EH (cell line): ENCODE measurements at places on chromosomes 2 and 18.

DNA sequence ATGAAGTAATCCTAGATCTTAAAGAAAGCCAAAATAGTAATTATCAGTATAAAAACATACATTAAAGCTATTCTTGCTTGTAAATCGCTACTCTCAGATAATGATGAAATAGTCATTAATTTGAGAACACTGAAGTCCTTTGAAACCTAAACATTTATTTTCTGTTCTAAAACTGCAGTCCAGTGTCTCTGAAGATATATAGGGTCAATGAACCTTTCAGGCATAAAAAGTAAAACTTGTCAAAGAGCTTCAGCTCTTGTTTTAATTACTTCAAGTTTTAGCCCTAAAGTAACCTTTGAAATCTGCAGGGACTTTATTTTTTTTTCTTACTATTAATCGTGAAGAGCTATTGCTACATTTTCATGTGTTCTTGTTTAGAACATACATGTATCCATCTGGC, 116.3 kb downstream of the KYNU start:
- no peak for DNase-seq

- no peak for DNase-seq
These were observed 54.0 kb upstream of the CWC22 start for GRCh38 chr2:180061085-180061484.

DNA sequence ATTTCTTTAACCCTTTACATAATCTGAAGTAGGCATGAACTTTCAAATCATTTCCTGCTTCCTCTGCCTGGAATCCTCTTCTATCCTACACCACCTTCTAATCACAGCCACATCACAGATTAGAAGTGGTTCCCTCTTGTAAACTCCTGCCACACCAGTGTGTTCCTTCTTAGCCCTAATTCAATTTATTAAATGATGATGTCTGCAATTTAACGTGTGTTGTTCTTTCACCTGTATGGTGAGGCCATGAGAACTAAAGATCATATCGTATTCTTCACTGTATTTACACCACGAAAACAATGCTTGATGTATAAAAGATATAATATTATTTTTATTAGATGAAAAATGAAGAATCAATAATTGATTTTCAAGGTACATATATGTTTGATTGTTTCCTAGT, 494.3 kb downstream of the EPHA4 start:
- DNase-seq, result no peak

GRCh38 chr2:30456579-30456978, 9.5 kb downstream of the LCLAT1 start:
- no peak for DNase-seq

DNA sequence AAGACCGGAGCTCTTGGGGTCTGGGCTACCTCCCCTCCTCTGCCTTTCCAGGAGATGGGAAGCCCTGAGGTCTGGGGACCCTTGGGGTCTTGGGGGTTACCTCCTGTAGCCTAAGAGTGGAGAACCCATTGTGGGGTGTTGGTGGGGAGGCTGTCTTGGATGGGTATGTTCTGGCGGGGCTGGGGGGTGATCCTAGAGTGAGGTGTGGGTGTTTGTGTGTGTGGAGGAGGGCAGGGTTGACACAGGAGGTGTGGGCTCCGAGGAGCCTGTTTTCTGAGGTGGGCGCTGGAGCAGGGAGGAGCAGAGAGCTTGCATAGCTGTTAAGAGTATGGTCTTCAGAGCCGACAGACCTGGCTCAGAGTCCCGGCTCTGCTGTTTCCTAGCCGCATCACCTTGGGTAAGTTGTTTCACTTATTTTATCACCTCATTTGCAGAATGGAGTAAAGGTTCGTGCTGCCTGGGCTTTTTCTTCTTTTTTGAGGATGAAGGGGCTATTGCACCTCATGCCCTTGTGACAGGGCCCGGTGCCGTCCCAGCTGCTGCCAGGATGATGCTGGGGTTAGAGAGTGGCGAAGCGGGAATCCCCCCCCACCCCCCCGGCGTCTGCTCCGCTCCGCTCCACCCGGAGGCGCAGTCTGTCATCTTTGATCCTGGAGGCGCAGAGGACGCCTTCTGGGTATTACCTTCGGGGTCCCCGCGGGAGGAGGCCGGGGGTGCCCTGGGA, 17.2 kb downstream of the TET3 start:
- DNase-seq, result no peak

- no peak for DNase-seq
These were observed 11.4 kb downstream of the IL1F10 start for GRCh38 chr2:113079131-113079530.

DNA sequence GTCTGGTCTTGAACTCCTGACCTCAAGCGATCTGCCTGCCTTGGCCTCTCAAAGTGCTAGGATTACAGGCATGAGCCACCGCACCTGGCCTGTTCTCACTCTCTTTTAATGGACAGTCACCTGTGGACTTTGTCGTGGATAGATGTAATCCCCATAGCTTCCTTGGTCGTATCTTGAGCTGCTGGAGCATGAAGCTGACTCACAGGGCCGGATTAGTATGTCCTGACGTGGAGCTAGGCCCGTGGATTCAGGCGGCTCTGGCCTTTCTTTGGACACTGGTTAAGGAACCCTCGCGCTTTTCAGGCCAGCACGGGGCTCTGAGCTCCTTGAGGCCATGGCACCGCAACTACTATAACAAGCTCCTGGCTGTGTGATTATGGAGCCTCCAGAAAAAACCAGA, 27.5 kb upstream of the GBX2 start:
- DNase-seq, result no peak

DNA sequence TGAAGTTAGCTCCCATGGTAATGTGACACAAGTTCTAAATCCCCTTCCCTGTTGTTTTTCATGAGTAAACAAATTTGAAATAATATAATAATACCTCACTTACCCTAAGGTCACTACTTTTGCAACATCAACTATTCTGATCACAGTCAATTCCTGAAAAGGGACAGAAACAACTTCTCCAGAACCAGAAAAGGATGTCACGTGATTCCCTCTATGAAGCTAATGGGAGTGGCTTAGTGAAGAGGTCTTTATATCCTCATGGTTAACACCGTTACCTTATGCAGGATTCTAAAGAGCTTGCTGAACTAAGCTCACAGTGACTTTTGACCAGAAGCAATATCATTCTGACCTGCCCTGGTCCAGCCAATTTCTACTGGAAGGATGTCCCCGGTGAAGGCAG, 51.6 kb downstream of the DOCK10 start:
- no peak for DNase-seq

GRCh38 chr2:152925547-152926448, 207.4 kb downstream of the ARL6IP6 start:
- DNase-seq, result peak; percentile 51

DNA sequence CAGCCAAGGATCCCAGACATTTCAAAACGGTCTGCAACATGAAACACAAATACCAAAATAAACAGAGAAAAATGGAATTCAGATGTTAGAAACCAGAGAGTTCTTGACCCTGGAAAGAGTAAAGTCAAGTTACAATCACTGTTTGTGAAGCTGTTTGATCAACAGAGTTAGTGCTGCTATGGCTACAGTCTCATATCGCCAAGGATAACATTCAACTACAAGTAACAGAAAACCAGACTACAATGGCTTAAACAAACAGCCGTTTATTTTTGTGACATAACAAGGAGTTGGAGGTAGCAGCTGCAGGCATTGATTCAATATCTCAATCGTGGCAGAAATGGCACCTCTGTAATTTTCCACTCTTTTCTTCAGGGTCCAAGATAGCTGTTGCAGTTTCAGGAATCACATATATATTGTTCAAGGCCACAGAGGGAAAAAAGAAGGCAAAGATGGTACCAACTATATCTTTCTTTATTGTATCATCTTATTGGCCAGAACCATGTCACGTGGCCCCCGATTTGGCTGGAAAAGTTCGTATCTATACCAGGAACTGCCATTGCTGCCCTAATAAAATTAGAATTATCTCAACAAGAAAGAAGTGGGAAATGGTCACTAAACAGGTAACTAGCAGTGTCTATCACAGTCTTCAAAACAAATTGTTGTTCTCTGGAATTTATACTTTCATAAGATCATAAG, 17.7 kb upstream of the HNRNPLL start:
- peak; percentile 67 for DNase-seq

DNA sequence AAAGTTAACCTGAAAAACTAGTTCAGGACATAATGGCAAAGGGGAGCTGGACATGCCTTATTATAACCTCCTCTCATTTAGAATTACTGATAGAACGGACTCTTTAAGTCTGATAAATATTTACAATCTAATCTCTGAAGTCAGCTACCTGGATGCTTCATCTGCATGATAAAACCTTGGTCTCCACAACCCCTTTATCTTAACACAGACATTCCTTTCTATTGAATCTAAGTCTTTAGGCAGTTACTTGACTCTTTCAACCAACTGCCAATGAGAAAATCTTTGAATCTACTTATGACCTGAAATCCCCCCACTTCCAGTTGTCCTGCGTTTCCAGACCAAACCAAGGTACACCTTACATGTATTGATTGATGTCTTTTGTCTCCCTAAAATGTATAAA, 191.2 kb upstream of the LRRTM4 start:
- DNase-seq, result no peak

DNA sequence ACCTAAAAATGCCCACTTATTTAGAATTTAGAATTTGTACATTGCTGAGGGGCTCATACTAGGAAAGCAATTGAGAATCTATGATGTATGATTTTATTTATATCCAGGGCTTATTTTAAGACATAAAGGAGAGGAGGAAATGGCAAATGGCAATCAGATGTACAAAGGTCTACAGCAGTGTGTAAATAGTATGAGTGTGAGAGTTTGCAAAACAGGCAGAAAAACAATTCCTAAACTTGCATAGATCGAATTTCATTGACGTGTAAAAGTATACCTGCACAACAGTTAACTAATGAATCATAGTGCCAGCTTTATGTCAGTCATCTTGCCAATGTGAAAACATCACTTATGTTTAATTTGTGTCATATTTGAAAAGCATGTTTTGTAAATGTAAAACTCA, 718.7 kb upstream of the GCFC2 start:
- DNase-seq, result no peak

GRCh38 chr2:17799301-17800120, 16.7 kb upstream of the MSGN1 start:
- no peak for DNase-seq

DNA sequence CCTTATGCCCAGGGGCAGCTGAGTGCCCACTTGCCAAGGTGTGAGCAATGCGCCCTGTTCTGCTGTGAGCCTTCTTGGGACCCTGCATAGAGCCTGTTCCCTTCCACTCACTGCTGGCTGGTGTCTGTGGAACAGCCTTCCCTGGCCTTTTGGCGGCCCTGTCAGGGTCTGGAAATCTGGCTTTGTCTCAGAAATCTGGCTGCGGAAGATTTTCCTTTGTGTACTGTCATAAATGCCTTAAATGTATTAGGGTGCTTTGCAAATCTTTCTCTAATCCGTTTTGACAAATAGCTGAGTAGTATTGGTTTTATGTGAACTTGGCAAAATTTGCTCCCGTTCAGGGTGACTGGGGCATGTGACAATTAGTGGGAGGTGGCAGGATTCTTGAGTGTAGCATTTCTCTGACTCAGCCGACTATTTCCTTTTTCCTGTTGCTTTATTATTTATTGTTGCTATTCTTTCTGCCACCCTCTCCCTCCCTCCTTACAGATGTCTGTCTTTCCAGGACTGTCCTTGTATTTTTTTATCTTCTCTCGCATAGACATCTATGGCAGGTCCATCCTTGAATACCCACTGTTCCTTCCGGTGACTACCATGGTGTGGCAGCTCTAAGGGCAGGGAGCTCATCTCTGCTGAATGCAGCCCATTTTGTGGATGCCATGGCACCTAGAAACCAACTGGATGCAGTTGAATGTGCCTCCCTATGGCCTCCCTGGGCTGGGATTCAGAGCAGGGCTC, 41.8 kb downstream of the LDLRAD4 start:
- DNase-seq, result peak; percentile 6

DNA sequence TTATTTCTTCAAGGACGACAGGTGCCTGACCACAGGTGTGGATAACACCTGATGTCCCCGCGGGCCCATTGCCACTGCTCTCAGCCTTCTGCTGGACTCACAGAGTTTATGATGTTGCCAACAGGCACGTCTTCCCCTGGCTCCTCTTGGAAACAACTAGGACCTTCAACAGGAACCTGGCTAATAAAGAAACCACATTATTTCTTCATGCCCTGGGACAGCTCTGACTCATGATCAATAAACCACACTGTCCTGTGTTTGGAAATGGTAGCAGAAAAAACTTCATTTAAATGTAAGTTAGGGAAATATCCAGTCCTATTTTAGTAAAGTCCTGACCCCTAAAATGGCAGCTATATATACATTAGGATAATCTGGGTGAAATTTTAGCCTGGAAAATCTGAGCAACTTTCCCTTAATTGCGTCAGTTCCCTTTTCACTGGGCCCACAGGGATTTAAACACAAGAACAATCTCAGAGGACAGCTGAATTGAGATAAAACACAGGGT, 158.9 kb downstream of the VAPA start:
- DNase-seq, result peak; percentile 77

- peak; percentile 59 for DNase-seq
These were observed 8.6 kb downstream of the OXER1 start for GRCh38 chr2:42755191-42755880.

GRCh38 chr18:3454365-3455089, 4.6 kb downstream of the TGIF1 start:
- peak; percentile 70 for DNase-seq

- peak; percentile 58 for DNase-seq
These were observed 96.0 kb downstream of the HNMT start for GRCh38 chr2:138060301-138060635.

DNA sequence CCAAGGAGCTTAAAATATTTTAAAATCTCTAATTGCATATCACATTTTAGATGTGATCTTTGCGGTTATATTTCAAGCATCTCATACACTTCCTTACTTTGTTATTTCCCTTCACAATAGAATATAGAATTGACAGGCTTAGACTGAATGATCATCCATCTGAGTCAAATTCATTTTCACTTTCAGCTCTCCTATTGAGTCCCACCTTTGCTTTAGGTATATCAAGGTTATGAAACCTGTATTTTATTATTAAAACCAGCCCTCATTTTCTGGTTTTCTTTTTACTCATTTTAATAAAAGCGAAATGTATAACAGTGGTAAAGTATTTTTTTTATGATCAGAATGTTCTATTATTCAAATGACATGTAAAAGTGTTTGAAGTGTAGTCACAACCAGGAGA, 162.9 kb upstream of the KYNU start:
- no peak for DNase-seq

DNA sequence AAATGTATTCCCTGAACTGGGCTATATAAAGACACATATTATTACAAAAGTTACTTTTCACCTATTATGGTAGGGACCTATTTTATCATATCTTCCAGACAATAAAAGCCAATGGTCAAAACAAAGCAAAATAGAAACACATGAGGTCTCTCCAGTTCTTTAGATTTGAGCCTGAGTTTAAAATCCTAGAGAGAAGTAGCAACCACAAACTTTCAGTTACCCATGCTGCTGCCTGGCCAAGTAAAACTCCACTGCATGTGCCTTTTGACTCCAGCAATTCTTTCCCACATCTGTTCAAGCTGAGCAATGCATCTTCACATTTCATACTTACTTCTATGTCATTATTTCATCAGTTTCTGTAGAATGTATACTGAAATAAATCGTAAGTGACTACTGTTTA, 405.3 kb downstream of the STK39 start:
- DNase-seq, result no peak

DNA sequence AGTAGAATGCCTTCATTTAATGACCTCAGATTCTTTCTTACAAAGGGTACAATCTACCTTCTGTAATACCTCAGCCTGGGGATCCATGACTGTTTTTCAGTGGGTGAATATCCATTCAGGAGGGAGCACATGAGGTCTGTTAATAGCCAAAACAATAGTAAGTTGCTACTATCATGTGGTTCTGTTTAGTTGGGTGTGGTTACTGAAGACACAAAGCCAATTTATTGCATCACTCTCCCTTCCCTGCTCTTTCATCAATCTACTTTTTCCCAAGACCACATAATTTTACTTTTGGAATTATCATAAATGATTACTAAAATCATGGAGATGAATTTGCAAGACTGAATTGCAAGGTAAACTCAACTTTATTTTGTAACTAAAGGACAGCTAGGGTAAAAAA, 254.2 kb downstream of the GALNT13 start:
- DNase-seq, result no peak
